Stimulated activated CD4-positive, alpha-beta T cell treated with anti-CD3 and anti-CD28 coated beads, Interleukin-12 subunit alpha, Interleukin-12 subunit beta, amount 100 ng/mL, for 4 hours (primary cell): ENCODE measurements at places on chromosomes 6 and 20.

DNA sequence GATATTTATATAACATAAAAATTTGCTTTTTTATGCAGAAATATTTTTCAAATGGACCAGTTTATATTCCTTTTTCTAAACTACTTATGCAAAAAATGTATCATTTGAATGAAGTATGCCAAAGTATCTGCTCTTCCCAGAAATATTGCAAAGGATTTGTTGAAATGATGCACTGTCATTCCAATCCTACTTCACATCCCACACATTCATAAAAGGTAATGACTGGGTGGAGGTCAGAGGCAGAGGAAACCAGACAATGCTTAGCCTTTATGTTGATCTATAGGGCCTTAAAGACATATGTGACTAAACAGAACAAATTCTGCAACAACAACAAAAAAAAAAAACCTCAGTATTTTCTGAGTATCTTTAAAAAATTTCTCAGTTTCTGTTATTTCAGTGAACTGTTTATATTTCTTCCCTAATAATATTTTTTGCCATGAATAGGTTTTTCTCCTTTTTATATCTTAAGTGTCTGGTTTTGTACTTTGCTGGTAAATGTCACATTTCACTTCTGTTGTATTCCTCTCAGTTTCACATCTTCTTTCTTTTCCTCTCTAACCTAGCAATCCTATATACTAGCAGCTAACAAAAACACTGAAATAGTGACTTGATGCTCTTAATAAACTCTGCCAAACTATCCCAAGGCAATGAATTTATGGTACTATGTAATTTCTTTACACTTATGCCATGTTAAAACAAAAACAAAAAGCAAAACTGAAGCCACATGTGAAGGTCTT lies 374.1 kb downstream of the BCKDHB start:
- DNase-seq = no peak

GRCh38 chr6:49025273-49026240 lies 437.5 kb downstream of the MMUT start:
- no peak for DNase-seq

DNA sequence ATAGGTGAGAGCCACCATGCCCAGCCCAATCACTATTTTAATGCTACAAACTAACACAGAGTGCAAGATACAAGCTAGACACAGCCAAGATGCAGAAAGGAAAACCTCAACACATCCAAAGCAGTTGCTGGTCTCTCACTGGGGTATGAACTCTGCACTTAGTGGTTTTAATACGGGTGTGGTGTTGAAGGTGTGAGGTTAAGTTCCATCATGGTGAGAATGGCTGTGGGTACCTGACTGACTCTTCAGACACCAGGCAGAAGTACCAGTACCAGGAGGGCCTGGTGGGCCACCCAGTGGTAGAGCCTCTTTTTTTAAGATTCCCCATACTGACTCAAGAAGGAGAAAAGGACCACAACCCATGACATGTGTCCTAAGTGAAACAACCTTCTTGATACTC lies 13.0 kb downstream of the GNAS-AS1 start:
- DNase-seq = no peak

DNA sequence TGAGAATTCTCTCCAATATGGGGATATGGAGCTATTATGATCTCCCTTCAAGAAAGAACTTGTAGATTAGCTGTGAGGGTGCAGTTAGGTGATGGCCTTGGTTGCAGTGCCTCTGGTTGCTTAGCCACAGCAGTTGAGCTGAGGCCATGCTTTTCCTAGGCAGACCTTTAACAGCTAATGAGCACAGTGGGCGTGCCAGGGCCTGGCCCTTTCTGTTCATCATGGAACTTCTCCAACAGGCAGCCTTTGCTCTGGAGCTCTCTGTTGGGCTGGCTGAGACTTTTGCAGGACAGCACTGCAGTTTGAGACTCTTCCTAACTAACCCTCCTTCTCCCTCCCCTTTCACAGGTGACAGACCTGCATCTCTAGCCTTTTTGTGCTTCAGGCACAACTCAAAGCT lies 39.7 kb upstream of the TMEM170B start:
- DNase-seq = no peak

DNA sequence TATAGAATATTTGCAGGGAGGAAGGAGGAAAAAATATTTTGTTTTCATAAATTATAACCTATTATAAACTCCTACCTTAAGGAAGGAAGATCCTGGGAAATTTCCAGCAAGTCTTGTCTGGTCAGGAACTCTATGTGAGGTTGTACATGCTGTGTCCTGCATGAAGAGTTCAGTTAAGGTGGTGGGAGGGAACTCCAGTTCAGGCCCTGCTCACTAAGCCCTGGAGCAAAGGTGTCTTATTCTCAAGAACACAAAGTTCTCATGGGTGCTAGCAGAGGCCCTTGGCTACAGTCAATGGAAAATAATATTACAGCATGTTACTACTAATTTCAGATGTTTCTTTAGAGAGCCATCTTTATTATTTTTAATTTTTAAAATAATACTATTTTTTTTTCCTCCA lies 3.8 kb upstream of the OGFRL1 start:
- no peak for DNase-seq

DNA sequence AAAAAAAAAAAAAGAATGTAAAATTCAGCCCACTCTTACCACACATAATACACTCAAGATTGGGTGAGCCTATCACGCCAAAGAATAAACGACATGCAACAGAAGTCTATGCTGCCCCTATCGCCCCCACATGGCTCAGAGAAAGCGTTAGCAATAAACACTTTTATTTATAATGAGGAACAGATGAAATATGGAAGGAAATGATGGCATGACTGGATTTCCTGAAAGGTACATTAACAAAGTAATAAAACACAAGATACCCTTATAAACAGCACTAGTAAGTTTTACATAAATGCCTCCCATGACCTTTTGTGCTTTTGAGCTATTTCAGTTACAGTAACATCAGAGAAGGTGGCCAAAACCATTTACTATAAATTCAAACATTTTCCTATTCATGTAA lies 71.4 kb upstream of the SCAF8 start:
- no peak for DNase-seq

GRCh38 chr20:30502670-30503069 lies 754.8 kb upstream of the DEFB115 start:
- no peak for DNase-seq

GRCh38 chr20:35598476-35598875 lies 17.2 kb upstream of the SPAG4 start:
- no peak for DNase-seq

GRCh38 chr20:38889792-38890496 lies 36.3 kb upstream of the FAM83D start:
- DNase-seq = no peak

DNA sequence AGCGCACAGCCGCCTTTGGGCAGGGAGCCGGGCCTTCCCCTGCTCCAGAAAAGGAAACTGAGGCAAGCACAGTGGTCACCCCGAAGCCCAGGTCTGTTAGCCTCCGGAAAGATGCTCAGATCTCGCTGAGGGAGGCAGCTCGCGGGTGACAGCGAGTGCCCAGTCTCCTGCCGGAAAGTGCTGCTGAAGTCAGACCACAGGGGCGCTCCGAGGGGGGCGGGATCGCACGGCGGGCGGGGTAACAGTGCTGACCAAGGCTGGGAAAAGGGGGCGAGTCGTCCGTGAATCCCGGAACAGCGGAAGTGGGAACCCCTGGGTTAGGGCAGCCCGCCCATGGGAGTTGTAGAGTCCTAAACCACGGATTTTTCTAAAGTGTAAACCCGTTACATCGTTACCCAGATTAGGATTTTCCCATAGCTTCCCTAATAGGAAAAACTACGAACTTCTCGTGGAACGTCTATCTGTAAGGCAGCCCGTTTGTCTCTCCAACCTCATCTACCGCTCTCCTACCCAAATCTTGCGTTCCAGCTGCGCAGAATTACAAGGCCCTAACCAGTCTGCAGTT lies 504 bp downstream of the VPS16 start:
- DNase-seq = peak; percentile 36

DNA sequence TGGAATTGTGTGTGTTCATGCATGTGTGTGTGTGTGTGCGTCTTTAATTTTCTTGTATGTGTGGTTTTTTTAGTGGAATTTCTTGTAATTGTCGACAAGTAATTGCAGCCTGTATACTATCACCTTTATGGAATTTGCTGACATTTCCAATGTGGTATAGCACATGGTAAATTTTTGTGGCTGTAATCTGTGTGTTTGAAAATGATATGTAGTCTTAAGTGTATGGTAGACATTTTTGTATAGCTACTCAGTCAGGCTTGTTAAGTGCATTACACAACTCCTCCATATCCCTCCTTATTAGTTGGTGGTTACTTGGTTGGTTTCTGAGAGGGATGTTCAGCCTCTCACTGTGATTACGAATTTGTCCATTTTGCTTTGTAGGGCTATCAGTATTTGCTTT lies 384.5 kb upstream of the HSF2 start:
- no peak for DNase-seq

DNA sequence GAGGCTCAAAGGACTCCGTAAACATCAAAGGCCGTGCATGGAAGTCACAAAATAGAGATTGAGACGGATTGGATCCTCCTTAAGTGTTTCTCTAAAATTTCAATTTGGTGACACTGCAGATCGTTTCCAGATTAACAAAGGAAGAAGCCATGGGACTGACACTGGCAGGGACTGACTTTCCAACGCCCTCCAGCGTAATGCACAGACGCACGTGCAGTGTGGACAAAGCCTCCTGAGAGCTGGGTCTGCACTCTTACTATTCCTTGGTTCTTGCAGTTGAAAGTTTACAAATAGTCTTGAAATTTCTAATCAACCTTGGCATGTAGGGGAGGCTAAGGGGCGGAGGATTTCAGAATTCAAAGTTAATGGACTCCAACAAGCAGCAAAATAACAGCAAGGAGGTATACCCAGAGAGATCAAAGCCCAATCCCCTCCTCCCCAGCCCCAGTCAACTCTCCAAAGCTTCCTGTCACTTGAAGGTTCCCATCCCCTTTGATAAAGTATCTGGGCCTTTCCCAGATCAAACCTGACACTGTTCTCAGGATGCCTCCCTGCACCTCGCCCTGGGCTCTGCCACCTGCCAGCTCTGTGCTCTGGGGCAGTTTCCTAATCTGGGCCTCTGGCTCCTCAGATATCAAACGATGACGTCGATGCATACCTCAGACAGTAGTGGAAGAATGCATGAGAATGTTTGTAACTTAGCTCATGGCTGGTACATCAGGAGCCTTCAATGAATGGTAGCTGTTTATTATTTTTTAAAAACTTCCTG lies 106.5 kb upstream of the TRAF3IP2 start:
- no peak for DNase-seq

GRCh38 chr6:107179004-107179403 lies 63.7 kb upstream of the BEND3 start:
- DNase-seq = no peak
